ENCODE measurements at places on chromosomes 1 and 21.

DNA sequence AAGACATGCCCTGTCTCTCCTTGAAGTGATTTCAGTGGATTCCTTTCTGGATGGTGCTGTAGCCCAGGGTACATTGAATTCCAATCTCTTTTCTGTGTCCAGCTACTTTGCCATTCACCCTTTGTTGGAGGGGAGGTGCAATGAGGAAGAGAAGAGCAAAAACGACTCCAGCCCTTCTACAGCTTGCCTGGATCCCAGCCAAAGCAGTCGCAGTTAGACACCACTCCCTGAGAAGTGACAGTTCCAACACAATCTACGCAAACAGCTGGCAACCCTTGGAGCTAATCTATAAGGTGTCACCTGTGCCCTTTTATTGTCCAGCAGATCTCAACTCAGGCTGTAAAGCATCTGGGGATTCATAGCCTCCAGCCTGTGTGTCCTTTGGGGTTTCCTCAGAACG lies 4.6 kb downstream of the CD244 start:
- DNase-seq, result no peak

DNA sequence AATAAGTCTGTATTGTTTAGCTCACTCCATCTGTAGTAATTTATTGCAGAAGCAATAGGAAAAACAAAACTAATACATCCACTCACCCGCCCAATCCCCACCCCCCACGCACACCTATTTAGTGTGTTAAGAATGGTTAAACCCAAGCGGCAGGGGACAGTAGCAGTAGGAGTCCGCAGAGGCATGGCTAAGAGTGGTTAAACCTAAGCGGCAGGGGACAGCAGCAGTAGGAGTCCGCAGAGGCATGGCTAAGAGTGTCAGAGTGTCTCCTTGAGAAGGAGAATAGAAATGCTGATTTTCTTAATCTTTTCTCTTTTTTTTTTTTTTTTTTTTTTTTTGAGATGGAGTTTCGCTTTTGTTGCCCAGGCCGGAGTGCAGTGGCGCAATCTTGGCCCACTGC lies 34.8 kb upstream of the TMPRSS2 start:
- no peak for DNase-seq

DNA sequence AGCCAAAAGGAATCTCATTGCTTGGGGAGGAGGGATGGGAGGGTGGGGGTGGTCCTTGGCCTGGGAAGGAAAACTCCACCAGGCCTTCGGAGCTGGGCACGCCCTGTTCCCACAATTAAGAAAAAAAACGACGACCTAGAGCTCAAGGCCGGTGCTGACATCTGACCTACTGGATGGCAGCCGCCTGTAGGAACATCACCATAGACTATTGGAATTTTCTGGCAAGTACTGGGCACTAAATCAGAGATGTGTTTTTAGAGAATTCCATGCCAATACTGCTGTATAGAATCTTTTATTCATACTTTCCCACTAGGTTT lies 729 bp downstream of the NADK start:
- DNase-seq, result no peak

DNA sequence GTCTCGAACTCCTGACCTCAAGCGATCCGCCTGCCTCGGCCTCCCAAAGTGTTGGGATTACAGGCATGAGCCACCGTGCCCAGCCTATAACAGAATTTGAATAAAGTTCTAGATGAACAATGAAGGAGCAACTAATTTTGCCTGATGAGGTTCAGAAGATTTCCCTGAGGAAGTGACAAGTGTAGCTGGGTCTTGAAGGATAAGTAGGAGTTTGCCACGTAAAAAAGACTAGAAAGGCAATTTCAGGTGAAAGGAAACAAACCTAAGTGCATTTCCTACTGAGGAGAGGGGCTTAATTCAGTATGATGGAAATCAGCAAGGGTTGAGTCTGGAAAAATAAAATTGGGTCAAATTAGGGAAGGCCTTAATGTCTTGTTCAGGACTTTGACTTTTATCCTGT lies 18.6 kb upstream of the DMRTB1 start:
- no peak for DNase-seq

DNA sequence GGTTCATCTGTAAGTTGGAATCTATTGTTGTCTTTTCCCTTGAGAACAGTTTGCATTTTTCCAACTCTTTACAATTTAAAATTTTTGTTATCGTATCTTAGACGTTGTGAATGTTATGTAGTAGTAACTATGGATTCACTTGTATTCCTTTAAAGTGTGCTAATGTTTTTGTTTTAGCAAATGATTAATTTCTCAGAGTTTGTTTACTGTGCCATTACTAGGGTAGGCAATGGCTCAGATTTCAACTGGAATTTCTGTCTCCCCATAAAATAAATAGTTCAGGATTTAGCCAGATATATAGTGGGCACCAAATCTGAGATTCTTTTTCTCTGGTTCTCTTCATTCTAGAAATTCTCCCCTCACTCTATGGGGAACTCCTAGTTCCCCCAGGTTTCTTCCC lies 896.5 kb downstream of the PLA2G4A start:
- no peak for DNase-seq

DNA sequence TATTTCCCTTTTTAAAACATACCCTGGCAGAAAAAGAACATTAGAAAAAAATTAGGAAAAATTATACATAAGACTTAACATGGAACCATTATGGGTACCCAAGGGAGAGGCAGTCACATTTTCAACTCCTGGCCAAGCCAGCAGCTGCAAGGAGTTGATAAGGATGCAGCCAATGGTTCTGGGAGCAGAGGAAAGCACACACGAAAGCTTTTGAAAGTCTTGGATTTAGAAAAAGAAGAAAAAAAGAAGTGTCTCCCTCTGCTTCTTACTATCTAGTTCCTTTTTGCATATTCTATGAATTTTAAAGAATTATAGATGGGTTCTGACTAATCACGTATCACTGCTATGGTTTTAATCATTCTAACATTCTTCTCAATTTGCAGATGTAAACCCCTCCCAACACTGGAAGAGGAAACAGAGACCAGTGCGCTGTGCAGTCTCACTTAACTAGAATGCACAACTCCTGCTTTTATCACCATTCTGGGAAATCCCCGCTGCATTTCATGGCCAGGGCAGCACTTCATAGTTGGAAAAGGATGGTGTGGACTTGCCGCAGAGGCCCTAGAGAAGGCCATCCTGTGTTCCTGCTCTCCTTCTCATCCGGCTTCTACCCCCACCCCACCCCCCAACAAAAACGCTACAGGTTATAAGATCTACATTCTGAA lies 2.7 kb upstream of the CD58 start:
- no peak for DNase-seq

- DNase-seq, result no peak
These were observed 51.9 kb downstream of the PDE9A start for GRCh38 chr21:42705346-42705745.

- no peak for DNase-seq
These were observed 89.9 kb upstream of the JAK1 start for GRCh38 chr1:65056234-65056633.

GRCh38 chr1:53653200-53653575 lies 85.8 kb downstream of the GLIS1 start:
- no peak for DNase-seq

DNA sequence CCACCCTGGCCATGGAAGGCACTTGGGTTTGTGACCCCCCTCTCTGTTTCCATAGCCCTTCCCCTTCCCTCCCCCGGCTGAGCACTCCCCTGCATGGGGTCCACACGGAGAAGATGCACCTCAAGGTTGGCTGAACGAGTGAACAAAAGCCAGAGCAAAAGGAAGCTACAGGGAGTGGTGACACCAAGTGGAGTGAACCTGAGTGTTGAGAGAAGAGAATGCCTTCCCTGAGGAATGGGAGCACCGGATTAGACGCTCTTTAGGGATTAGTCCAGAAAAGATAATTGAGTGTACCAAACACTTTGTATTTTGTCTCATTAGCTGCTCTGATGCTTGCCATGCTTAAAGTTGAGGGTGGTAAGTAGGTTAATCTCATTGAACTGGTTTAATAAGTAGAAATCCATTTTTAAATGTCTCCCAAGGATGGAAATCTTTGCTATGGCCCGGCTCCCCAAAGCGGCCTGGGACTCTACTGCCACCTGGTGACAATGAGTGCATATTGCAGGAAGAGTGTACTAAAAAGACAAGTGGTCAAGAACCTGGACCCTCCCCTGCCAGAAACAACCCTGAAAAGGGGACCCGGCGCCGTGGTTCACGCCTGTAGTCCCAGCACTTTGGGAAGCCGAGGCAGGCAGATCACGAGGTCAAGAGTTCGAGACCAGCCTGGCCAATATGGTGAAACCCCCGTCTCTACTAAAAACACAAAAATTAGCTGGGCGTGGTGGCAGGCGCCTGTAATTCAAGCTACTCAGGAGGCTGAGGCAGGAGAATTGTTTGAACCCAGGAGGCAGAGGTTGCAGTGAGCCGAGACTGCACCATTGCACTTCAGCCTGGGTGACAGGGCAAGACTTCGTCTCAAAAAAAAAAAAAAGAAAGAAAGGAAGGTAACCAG lies 150.6 kb upstream of the ZC3H12A start:
- no peak for DNase-seq

- DNase-seq, result peak; percentile 71
These were observed 61.3 kb downstream of the RAP1GAP start for GRCh38 chr1:21607549-21608529.

GRCh38 chr21:36254106-36254941 lies 65.7 kb upstream of the MORC3 start:
- DNase-seq, result no peak

DNA sequence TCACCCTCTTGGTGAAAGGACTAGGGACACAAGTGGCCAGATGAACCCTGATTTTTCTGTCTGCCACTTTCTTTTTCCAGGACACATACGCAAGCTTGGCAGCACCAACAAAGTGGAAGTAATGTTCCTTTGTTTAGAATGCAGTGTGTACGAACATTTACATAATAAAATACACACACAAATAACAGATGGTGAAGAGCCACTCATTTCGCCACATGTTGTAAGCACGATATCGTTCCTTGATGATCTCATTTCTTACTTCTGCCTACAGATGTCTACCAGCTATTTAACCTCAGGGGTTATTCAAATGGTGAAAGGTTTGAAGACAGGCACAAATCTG lies 670.2 kb upstream of the CXADR start:
- no peak for DNase-seq

DNA sequence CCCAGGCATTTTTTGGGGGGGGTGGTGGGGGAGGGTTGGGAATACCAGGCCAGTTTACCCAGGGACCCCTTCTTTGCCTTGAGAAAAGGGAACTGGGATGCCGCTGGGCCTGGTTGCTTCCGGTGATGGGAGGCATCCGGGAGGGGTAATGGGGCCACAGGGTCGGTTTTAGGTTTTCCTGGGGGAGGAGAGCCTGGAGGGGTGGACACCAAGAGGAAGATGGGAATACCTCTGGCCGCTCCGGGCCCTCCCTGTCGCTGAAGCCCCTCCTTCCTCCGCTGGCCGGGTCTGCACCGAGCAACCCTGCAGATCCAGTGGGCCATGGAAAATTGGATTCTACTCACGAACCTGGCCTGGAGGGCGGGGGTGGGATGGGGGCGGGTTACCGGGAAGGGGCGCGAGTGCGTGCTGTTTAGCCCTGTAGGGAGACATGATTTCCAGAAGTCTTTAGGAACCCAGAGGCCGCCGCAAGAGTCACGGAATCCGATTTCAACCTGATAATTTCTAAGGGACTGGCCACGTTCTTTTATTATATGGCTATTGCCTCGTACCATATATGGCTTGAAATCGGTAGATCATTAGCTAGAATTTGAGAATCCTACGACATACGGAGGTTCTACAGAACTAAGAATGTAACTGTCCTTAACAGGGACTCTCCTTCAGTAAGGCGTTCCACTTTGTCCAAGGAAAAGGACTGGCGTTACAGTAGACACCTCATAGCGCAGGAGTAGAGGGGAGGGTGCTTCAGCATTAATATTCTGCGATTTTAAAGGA lies 749 bp downstream of the AKIRIN1 start:
- peak; percentile 49 for DNase-seq

DNA sequence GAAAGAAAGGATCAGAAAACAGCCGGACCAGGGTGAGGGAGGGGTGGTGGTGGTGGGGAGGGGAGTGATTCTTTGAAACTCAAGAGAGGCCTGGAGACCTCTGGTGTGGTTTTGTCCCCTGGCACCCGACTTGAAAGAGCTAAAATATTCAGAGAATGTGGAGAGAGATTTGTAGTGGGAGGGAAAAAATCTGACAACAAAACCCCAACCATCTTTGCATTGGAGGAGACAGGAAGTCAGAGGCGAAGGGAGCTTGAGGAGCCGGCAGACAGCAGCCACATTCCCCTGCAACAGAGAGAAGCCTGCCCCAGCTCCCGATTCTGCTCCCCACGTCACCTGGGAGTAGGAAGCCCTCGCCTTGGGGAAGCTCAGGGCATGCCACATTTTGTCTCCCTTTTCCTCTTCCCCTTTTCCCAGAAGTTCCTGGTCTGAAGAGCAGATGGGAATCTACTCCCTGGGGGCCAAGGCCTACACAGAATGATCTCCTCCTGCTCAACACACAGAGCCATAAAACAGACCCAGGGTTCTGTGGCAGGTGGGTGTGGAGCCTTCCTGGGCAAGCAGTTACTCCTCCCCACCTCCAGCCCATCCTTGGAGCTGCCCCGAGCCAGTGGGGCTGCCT lies 84.9 kb downstream of the ITPKB start:
- no peak for DNase-seq

DNA sequence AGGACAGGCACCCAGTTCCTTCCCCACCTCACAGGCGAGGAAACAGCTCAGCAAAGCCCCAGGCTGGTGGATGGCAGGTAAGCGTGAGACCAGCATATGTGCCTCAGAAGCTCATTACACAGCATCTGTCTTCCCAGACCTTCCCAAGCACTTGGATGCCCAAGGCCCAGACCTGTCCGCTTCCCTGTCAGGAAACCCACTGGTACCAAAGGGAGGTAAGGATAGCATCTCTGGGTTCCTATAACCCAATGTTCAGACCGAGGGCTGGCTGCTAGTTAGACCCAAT lies 3.3 kb downstream of the POFUT2 start:
- DNase-seq, result no peak

- no peak for DNase-seq
These were observed 117.2 kb downstream of the PLPPR5 start for GRCh38 chr1:98887507-98887906.

GRCh38 chr1:172141341-172141881 lies 279.1 kb upstream of the C1orf105 start:
- no peak for DNase-seq

- DNase-seq, result no peak
These were observed 905 bp downstream of the LIX1L start for GRCh38 chr1:145956781-145957442.

DNA sequence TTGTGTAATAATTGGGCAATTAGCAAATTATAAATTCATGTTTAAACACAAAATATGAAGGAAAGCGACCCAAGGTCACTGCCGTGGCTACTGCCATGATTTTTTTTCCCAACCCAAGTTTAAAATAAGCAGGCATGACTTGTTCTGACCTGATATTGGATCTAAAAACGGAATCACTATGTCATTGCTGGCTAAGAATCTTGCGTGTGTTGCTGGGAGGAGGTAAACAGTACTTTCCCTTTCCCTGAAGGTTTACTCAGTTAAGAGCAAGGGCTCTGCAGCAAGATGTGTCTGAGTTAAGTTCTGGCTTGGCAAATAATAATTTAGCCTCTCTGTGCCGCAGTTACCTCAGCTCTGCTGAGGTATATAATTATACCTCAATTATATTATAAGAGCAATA lies 125.7 kb upstream of the L1TD1 start:
- DNase-seq, result no peak
